ENCODE measurements at places on chromosomes 2 and 18.
A peak's percentile ranks its signal among the peaks of the same experiment; 100 is the strongest.

GRCh38 chr2:179579800-179580199 lies 281.6 kb downstream of the ZNF385B start:
- DNase-seq: no peak

GRCh38 chr2:117775703-117776219 lies 38.7 kb upstream of the DDX18 start:
- no peak for DNase-seq

- no peak for DNase-seq
Measured at GRCh38 chr18:76874642-76875389, 52.5 kb downstream of the ZNF236 start.

GRCh38 chr2:27946530-27947060 lies 56.1 kb downstream of the BABAM2 start:
- DNase-seq: no peak

- DNase-seq: no peak
Measured at GRCh38 chr2:102634831-102635241, 15.5 kb downstream of the SLC9A2 start.

GRCh38 chr18:9947248-9947647 lies 33.4 kb downstream of the VAPA start:
- DNase-seq: no peak

DNA sequence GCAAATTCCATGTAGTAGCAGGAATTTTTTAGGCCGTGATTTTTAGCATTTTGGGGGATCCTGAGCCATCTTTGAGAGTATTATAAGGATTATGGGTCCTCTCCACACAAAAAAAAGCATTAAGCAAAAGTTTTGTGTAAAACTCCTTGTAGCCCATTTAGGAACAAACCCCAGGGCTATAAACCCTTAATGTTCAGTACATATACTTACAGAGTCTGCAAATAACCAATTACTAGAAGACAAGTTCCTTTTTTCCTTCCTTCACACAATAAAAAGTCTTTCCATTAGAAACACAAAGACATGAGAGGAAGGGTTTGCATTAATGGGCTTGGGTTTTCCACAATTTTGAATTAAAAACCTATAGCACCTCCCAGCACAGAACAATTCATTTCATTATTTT lies 44.6 kb downstream of the WDFY1 start:
- no peak for DNase-seq

DNA sequence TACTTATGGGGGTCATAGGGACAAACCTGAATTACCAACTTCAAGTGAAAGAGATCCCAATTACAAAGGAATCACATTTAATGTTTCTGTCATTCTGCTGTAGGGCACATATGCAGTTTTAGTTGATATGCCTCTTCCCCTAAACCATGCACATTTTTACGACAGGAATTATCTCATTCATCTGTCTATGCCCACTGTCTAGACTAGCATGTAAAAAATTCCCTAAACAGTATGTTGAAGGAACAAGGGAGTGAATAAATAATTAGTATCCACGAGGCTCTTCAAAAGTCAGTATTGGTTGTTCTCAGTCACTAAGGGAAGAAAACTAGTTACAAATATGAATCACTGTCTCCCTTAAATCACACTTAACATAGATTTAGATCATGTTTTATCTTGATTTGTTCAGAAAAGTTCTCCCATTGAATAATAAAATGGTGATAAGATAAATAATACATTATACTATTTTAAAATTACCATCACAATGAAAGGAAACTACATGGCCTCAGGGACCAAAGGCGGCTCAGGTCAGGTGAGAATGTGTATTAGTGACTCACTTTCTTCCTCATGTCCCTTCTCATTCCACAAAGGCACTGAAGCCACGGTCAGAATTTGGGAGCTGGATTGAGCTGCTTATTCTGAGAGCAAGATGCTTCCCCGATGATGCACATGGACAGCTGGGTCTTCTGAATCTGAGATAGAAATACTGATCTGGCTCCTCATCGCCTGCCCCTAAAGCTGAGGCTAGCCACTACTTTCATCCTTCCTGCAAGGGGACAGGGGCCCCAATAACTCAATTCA lies 29.1 kb downstream of the DYM start:
- DNase-seq: no peak

DNA sequence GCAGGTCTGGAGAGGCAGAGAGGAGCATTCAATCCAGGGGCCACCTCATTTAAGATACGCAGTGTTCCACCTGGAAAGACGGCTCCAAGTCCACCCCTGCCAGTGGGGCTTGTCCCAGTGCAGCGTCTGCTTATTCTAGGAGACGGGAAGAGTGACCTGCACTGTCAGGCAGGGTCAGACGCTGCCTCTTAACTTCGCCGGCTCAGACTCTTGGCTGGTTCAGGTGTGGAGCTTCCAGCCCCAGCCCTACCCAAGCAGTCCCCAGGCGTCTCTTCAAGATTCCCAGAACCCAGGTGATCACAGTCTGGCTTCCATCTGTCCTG lies 208.5 kb downstream of the TFCP2L1 start:
- no peak for DNase-seq

- DNase-seq: no peak
Measured at GRCh38 chr2:84846041-84846663, 34.7 kb downstream of the TRABD2A start.

- no peak for DNase-seq
Measured at GRCh38 chr2:12490641-12491040, 226.1 kb upstream of the TRIB2 start.

GRCh38 chr2:11743846-11744553 lies 2.4 kb upstream of the LPIN1 start:
- peak; percentile 95 for DNase-seq

- DNase-seq: no peak
Measured at GRCh38 chr2:128439031-128439790, 120.5 kb upstream of the HS6ST1 start.

DNA sequence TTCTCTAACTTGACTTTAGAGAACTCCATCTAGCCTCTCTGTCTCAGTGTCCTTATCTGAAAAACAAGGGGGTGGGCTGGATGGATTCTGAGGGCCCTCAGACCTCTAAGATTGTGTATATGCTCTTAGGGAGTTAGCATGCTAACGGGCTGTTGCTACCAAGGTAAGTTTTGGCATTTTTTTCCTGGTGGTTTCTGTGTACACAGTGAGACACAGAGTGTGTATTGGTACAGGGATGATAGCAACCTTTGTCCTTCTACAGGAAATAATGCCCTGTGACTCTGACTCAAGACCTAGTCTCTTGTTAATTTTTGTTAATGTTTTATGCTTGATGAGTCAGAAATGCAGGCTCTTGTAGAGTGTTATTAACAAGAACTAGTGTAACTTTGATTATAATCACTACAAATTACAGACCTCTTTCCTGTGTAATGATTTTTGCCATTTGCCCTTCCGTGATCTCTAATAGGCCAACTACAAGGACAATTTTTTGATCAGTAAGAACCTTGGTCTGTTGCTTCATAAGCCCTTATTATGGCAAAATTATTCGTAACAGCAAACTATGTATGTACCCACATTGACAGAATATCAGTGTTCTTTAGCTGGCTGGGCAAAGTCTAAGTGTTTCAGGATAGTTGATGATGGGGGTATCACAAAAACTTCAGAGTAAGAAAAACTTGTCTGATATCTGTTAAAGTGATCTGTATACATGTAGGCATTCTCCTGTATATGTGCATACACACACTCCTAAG lies 89.7 kb downstream of the SPTBN1 start:
- no peak for DNase-seq

- peak; percentile 62 for DNase-seq
Measured at GRCh38 chr2:58427572-58428095, 186.5 kb upstream of the FANCL start.

GRCh38 chr2:176092270-176093144 lies at the start of gene HOXD13:
TSS of gene HOXD13 (plus strand) at chr2:176092721. CDS start at chr2:176092891, 170 bp downstream.
- DNase-seq: no peak

- peak; percentile 82 for DNase-seq
Measured at GRCh38 chr2:67215214-67216055, 181.7 kb upstream of the ETAA1 start.

GRCh38 chr2:12161085-12161484 lies 414.7 kb downstream of the LPIN1 start:
- no peak for DNase-seq

DNA sequence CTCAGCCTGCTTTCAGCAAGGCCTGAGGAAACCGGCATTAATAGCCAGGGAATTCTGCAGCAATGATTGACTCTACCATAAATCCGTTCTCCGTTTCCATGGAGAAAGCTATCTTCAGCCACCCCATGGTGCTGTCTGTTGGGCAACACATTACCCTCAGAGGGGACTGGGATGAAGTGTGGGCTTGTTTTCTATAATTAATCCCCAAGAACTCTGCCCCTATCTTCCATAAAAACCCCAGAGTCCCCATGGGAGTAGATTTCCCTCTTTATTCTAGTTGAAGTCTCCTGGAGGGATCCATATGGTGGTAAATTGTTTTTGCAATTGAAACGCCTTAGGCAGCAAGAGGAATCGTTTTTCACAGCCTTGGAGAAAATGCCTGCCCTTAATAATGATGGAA lies 9.2 kb downstream of the G6PC2 start:
- DNase-seq: no peak

DNA sequence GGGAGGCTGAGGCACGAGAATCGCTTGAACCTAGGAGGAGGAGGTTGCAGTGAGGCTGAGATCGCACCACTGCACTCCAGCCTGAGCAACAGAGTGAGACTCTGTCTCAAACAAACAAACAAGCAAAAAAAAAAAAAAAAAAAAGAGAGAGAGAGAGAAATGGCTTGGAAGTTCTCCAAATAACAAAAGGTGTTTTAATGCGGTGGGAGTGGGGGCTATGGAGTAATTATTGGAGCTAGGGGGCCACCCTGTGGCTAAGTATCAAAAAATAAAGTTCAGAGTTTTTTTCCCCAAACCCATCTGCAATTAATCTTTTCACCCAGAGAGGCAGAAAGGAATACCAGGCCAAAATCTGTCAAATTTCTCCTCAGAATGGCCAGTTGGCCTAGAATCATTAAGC lies 23.0 kb upstream of the CEP68 start:
- DNase-seq: no peak

DNA sequence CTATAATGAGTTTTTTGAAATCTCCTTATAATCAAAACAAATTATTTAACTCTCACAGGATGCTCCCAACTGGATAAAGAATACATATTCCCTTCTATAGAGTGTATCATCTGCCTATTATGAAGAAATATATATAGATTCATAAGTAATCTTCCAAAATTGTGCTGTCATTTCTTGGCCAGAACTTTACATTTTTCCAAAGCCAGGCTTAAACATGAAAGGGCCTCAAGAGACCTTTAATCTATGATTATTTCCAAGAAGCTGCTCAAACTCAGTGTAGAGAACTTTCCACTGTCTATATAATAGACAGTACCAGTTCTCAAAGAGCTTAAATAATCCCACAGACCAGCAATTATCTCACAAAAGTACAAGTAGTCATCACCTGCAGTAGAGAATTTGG lies 211.0 kb downstream of the AKAIN1 start:
- DNase-seq: no peak

DNA sequence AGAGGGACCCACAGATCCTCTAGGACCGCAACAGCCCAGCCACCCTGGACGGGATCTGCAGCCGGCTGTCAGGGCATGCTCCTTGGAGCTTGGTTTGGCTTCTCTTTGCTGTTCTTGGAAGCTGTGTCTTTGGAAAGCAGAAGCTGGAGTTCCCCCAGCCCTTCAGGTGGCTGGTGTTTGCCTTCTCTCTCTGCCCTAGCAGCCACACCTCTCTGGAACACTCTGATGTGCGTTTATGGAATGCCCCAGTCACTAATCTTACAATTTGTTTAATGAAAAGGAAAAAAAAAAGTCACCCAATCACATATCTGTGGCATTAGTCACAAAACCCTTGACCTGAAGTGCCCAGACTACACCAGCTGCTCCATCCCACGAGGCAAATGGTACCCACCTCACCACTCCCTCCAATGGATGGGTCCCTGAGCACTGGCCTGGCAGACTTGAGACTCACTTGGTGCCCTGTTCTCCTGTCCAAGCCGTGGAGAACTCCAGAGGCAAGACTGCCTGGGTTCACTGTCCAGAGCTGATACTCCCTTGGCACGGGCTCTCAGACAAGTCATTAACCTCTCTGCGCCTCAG lies 70.2 kb upstream of the DAPL1 start:
- DNase-seq: no peak

DNA sequence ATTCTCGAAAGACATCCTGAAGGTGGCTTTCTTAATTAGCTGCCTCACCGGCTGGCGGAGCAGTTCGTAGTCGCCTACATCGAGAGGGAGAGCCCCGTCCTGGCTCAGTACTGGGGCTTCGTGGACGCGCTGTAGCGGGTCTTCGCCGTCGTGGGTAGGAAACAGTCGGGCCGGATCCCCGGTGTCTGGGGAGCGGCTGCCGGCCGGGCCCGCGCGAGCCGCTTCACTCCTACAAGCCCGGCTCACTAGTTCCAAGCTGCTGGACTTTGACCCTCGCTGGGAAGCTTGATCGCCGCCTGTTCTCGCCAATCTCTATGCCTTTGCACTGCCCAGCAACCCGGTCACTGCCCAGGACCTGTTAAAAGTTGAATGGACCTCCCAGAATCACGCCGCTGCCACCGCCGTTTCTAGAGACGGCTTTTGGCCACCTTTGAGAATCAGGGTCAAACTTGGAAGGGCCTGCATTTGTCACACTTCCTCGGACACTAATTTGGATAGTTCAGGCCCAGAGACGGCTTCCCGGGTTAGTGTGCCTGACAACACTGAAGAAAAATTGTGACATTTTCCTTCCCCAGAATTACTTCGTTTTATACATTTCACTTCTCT lies 41.4 kb upstream of the AKAIN1 start:
- no peak for DNase-seq

DNA sequence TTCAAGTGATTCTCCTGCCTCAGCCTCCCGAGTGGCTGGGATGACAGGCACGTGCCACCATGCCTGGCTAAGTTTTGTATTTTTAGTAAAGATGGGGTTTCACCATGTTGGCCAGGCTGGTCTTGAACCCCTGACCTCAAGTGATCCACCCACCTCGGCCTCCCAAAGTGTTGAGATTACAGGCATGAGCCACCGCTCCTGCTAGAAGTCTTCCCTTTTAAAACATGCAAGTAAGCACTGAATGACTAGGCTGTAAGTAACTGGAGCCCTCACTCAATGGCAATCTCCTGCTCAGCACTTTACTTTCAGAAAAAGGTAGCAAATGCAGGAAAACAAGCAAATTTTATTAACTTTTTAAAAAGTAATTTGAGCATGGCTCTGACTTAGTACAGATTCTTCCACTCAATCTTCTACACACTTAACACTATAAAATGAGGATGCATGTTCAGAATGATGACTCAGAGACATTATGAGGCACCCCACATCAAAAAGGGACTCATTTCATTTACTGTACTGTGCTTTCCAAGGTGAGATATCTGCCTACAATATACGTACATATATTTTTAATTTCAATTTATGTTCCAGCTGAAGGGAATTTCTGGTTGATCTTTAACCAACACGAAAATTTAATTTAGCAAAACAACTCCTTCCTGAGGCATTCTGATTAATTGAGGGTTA lies 6.6 kb upstream of the NCK2 start:
- no peak for DNase-seq

- DNase-seq: no peak
Measured at GRCh38 chr2:44320832-44321231, 40.5 kb downstream of the PREPL start.

GRCh38 chr2:25957743-25958142 lies 24.6 kb downstream of the KIF3C start:
- DNase-seq: no peak

GRCh38 chr2:9141091-9141667 lies 65.4 kb upstream of the ASAP2 start:
- DNase-seq: no peak

All from renal pelvis (tissue), 12 donors.